Psoas muscle (tissue), 8 donors: ENCODE measurements at places on chromosomes 3 and 15. TPM values are rescaled to one million over a fixed set of nuclear protein-coding genes. Genes with fewer than 3 reads are reported as not detected.

The PP2D1 gene
- not detected for total RNA-seq

The CCDC12 gene
- 25.1 TPM for total RNA-seq

- peak; percentile 65 for DNase-seq
These were observed 13.7 kb downstream of the PAK6 start for GRCh38 chr15:40252438-40253166.

- no peak for DNase-seq
These were observed 49.9 kb downstream of the KLF13 start for GRCh38 chr15:31376511-31376910.

DNA sequence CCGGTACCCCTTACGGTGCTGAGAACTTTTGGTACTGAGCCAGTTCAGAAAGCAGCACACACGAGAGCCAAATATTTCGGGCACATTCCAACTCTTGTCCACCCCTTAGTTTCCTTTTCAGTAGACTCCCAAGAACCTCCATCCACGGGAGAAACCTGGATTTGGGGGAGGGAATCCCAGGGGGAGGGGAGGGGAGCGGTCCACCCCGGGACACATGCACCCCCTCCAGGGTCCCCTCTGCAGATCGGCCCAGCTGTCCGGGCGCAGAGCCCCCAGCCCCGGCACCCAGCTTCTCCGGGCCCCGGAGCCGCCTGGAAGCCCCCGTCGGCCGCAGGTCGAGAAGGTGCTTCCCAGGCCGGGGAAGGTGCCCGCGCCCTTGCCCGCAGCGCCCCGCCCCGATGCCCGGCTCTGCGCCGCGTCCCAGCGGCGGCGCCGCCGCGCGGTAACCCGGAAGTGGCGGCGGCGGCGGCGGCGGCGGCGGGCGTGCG, 455 bp upstream of the ABHD17C start:
- DNase-seq = peak; percentile 32
